ENCODE measurements at places on chromosomes 3 and 15.

GRCh38 chr3:192906940-192907339, 10.7 kb downstream of the MB21D2 start:
- no peak for DNase-seq

DNA sequence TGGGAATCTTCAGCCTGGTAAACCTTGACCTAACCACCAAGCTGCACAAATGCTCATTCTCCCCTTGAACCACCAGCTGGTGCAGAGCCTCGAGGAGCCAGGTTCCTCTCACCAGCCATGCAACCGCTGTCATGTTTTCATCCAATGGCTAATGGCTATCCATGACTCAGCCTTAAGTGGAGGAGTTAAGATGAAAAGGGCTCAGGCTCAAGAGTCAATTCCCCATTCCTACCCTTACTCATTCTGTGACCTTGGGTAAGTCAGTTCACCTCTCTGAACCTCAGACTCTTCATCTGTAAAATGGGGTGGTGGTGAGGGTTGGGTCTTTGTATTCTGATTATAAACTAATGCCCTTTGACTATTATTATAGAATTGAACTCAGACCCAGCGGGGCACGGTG, 515.6 kb downstream of the SHQ1 start:
- DNase-seq, result peak; percentile 50

- peak; percentile 46 for DNase-seq
These were observed 98.6 kb downstream of the FBLN2 start for GRCh38 chr3:13647298-13648059.

GRCh38 chr3:87805670-87806069, 253.1 kb downstream of the CGGBP1 start:
- DNase-seq, result no peak

- DNase-seq, result no peak
These were observed 91.8 kb downstream of the UBE2E2 start for GRCh38 chr3:23294770-23295387.

DNA sequence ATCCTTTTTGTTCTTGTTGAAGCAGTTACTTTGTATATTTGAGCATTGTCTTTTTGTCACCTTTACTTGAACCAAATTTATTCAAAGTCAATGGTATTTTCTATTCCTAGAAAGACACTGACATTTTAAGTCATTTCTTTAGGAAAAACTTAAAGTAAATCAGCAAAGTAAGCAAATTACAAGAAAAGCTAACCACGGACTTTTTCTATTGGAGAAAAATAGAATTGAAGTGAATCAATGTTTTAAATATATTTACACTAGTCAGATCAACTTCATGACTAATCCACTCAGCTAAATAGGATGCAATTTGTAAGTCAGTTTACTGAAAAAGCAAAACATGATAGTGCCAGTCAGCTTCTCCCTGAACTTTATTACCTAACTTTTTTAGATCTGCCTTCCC, 733.8 kb upstream of the ALCAM start:
- no peak for DNase-seq

GRCh38 chr3:14806641-14807263, 12.0 kb upstream of the FGD5 start:
- DNase-seq, result peak; percentile 90

DNA sequence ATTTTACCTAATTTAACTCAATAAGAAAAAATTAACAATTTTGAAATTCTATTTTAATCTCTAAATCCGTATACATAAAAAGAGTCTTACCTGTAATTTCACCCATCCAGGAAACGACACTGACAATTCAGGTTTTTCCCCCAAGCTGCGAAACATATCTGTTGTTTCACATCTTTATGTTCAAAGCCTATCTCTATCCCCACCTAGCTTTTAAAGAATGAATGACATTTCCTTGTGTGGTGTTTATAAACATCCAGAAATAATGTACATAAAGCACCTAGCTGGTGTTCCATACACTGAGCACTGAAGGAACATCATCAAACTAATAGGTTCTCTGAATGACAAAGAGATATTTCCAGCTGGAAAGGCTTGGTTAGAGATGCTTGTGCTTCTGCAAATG, 867.8 kb downstream of the SQOR start:
- no peak for DNase-seq

DNA sequence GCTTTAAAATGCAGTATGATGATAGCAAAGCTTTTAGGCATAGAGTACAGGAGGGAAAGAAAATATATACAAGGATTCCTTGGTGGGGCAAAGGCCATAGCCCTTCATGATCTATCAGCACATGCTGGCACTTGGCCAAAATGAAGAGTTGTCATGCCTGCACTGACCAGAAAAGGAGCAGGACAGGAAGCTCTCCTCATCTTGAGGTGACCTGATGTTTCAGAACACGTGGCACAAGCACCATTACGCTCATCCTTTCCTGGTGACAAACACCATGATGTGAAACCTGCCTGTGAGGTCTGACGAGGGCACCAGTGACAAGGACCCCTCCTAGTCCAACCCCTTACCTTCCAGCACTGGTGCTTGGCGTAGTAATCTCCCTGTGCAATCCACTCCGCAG, 77.9 kb upstream of the DCLK3 start:
- DNase-seq, result no peak

DNA sequence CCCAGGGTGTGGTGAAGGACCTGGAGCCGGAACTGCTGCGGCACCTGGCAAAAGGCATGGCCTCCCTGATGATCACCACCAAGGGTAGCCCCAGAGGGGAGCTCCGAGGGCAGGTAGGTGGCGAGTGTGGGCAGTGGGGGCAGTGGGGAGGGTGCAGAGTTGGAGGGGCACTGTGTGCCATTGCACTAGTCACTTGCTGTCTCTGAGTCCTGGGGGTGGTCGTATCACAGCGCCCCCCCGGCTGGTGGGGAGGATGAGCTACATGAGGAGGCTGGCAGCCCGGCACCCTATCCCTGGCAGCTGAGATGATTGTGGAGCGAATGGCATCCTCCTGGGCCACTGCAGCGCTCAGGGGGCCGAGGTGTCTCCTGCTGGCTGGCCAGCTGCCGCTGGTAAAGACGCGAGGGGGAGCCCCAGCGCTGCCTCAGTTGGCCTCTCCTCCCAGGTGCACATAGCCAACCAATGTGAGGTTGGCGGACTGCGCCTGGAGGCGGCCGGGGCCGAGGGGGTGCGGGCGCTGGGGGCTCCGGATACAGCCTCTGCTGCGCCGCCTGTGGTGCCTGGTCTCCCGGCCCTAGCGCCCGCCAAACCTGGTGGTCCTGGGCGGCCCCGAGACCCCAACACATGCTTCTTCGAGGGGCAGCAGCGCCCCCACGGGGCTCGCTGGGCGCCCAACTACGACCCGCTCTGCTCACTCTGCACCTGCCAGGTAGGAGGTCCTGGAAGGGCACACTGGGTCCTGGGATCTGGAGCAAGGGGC, 6.4 kb downstream of the CHRD start:
- no peak for DNase-seq
